ENCODE measurements at places on chromosomes 12 and 14.

- no peak for DNase-seq
Observed at GRCh38 chr12:111443086-111443485, 37.4 kb downstream of the SH2B3 start.

DNA sequence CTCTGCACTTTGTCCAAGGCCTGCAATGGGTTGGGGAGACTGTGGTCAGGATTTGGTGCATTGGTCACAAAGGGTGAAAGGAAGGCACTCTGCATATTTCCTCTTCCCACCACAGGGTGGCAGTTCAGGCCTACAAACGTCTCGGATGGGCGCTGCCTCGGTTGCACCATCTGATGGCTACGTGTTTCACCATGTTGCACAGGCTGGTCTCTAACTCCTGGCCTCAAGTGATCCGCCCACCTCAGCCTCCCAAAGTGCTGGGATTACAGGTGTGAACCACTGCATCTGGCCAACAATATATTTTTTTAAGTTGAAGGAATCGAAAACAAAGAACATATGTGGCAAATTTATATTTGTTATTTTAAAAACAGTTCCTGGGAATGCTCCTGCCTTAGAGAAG lies 35.1 kb downstream of the TMBIM6 start:
- DNase-seq: peak; percentile 28

GRCh38 chr14:67137744-67138371 lies 51.4 kb upstream of the GARIN2 start:
- DNase-seq: no peak

DNA sequence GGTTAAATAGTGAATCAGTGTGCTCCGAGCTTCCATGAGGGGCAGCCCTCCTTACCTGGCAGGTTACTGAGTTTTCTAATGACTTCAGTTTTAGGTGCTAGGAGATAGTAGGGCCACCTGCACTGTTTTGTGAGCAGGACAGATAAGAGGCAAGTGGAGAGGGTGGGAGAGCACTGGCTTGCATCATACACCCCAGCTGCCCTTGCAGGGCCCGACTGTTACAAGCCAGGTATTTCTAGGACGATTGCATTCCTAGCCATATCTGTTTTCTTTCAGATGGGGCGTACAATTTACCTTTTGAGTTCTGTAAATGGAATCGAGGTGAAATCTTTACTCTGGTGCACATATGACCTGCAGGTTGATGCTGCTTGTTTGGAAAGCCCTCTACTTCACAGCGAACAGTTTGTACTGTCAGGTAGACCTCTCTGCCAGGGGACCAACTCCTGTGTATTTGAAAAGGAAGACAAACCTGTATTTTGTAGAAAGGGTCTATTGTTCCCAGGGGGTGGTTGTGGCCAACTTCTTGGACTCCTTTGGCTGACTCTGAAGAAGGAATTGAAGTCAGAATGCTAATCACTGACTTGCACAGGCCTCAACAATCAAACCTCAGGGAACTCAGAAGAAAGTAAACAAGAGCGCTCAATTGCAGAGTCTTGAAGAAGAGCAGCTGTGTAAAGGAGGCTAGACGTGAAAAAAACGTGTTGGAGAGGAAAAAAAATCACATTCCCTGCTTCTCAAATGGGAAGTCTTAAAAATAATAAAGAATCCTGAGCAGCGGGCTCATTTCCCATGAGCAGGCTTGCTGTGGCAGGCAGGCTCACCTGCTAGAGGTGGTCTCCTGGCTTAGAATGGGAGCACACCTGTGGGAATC lies 57.3 kb downstream of the ETV6 start:
- DNase-seq: no peak

- DNase-seq: no peak
Observed at GRCh38 chr14:98907271-98907670, 364.7 kb downstream of the BCL11B start.

DNA sequence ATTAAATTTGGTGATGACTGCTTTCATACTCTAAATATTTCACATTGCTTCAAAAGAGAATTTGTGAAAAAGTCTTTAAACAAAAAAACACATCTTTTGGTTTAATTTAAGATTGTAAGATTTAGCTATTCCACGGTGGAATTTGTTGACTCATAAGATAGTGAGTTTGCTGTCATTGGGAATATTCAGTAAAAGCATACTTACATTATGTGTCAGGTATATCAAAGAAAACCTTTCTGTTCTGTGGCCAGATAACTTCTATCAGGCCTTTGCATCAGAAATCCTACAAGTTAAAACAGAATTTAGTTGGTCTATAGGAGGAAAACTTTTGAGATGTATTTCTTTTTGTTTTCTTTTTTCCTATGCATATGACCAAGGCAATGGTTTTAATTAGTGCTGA lies 148.8 kb upstream of the E2F7 start:
- DNase-seq: no peak

GRCh38 chr14:55450539-55450938 lies 10.1 kb upstream of the TBPL2 start:
- DNase-seq: no peak

- DNase-seq: no peak
Observed at GRCh38 chr12:9604287-9604686, 3.4 kb downstream of the KLRB1 start.

GRCh38 chr14:60184146-60184904 lies 19.1 kb upstream of the DHRS7 start:
- no peak for DNase-seq

DNA sequence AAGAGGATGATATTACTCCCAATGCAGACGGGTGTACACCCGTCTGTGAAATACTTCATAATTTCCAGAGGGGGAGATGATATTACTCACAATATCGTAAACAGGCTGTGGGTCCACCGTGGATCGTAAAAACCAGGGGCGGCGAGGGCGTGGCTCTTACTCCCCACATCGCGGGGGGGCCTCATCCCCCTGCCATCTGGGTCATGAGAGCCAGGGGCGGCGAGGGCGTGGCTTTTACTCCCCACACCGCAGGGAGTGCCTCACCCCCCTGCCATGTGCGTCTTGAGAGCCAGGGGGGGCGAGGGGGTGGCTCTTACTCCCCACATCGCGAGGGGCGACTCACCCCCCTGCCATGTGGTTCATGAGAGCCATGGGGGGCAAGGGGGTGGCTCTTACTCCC lies 86.2 kb upstream of the GNG2 start:
- no peak for DNase-seq

- DNase-seq: no peak
Observed at GRCh38 chr12:64824130-64824499, 332 bp upstream of the TBC1D30 start.

DNA sequence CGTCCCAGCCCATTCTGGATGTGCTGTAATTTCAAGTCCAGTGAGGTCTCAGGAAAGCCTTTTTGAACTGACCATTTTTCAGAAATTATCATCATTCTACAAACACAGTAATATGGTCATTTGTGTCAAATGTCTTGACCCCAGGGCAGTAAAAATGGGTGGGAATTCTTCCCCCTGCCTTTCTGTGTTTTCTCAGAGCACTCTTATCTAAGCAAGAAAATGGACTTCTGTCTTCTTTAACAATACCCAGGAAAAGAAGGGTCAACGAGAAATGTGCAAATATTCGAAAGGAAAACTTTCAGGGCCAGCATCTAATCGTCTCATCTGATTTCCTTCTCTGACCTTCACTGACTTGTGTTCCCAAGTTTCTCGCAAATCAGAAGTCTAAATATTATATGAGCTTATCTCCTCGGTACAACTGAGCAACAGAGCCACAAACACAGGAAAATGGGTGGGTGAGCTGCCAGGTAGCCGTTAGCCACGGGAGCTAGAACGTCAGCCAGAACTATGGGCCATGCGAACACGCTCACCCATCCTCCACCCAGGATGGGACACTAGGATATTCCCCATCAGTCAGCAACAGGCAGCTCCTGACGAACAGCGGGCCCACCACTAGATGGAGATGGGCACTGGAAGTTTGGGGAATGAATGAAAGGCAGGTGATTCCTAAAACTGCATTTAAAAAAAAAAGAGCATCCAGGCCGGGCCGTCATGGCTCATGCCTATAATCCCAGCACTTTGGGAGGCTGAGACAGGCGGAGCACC lies 57.1 kb downstream of the VWF start:
- no peak for DNase-seq

GRCh38 chr12:75542942-75543341 lies 31.5 kb upstream of the KRR1 start:
- no peak for DNase-seq

DNA sequence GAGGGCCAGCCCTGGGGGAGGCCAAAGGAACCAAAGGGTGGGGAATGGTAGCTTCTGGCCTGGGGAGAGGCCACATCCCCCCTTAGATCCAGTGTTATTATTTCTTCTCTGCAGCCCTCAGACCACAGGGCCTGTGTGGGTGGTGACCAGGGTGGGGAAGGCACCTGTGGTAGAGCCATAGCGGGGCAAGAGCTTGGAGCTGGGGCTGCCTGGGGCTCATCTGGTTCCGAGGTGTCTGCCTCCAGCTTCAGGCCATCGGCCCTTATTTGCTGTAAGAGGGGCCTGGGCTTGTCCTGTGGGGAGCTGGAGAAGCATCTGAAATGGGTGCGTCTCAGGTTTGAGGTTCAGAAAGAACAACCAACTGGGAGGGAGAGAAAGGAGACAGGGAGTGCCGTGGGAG lies 2.1 kb upstream of the B3GNT4 start:
- no peak for DNase-seq

- DNase-seq: no peak
Observed at GRCh38 chr14:90288651-90289355, 32.5 kb downstream of the PSMC1 start.

- no peak for DNase-seq
Observed at GRCh38 chr14:93160353-93160801, 24.3 kb downstream of the MOAP1 start.

DNA sequence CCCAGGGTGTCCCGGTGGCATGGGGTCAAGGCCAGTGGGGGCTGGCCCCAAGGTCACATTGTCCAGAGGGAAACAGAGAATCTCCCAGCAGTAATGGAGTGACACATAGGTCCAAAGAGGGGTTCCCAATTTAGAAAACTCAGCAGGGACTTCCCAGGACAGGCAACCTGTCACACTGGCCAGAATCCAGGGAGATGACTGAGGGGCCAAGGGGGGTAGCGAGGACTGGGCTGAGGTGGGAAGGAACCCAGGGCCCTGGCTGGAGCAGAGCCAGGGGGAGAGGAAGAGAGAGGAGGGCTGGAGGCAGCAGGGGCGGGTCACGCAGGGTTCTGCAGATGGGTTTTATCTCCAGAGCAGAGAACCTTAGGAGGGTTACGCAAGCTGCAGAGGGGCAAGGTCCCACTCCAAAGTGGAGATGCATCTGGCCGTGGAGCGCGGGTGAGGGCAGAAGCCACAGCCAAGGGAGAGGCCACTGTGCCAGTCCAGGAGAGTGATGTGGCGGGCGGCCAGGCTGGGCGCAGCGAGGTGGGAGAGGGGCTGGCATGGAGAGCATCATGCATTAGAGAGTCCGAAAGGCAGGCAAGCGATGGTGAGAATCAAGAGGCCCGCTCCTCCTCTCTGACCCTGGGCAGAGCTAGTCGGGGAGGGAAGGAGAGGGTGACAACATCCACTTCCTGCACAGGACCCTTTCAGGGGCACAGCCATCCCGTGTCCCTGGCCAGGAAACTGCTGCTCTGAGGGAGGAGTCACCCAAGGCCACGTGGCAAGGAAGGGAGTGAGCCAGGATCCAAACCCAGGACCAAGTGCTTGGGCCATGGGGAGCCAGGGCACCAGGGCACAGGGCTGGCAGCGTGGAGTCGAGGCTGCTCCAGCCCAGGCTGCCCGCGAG lies 29.0 kb downstream of the NCOR2 start:
- no peak for DNase-seq

DNA sequence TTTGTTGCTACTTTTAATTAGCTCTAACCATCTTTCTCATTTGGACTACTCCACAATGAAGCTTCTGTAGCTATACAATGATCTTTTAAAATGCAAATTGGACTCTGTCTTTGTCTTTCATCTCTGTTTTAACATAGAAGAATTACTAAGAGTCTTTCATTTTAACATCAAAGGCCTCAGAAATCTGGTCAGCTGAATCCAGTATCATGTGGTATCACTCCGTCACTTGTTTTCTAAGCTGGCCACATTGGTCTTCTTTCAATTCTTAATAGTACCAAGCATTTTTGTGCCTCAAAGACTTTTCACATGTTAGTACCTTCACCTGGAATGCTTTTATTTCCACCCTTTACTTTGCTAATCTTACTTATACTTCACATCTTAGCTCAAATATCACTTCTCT lies 95.5 kb upstream of the SLC16A7 start:
- DNase-seq: no peak

GRCh38 chr12:91853350-91854127 lies 292.1 kb downstream of the BTG1 start:
- DNase-seq: no peak

- no peak for DNase-seq
Observed at GRCh38 chr14:102776761-102777710, at the start of gene TRAF3. TSS of gene TRAF3 (plus strand) at chr14:102777449. CDS start at chr14:102870202, 92,753 bp downstream.

DNA sequence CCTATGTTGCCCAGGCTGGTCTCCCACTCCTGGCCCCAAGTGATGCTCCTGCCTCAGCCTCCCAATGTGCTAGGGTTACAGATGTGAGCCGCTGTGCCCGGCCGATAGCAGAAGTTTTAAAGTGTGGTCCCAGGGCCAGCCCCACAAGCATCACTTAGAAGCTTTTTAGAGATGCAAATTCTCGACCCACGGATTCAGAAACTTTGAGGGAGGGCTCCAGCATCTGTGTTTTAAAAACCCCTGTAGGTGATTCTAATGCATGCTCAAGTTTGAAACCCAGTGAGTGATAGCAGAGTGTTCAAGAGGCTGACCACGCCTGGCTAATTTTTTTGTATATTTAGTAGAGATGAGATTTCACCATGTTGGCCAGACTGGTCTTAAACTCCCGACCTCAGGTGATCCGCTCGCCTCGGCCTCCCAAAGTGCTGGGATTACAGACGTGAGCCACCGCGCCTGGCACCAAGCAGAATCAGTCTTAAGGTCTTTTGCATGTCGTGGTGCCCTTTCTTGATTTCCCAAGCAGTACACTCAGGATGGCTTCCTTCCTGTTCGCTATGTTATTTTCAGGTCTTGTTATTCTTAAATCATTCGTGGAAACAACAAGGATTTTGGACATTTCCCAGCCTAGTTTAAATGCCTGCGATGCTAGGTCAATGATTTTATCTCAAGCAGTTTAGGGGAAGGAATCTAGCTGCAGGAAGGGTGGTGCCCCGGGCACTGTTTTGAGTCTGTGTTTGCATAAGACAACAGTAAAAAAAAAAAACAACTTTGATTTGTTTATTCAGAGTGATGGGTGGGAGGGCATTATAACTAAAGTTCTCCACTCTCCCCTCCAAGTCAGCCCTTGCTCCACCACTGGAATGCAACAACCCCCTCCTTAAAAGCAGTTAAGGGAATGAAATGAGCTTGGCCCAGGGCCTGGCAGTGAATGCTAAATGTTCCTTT lies 9.2 kb upstream of the RILPL2 start:
- DNase-seq: no peak

GRCh38 chr14:69992564-69992963 lies 113.3 kb downstream of the SMOC1 start:
- DNase-seq: no peak

Data from occipital lobe (tissue), 3 donors.